ENCODE measurements at places on chromosomes 12 and 14.
A peak's percentile ranks its signal among the peaks of the same experiment; 100 is the strongest.

DNA sequence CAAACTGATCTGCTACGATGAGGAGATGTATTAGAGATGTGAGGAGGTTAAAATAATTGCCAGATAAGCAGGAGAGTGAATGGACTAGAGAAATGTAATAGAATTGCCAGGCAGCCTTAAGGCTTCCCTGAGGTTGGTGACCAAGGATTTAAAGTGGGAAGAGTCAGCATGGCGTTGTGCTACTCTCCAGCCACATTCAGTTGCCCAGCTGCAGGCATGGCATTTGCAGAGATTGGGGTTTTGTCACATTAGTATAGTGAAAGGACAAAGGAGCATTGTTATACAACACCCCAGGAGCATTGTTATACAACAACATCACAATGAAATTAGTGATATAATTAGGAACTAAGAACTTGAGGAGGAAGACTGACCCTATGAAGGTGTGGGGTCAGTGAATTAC, 31.7 kb downstream of the MARK3 start:
- DNase-seq = no peak

- DNase-seq = no peak
Measured at GRCh38 chr14:25041484-25041883, 8.5 kb downstream of the STXBP6 start.

DNA sequence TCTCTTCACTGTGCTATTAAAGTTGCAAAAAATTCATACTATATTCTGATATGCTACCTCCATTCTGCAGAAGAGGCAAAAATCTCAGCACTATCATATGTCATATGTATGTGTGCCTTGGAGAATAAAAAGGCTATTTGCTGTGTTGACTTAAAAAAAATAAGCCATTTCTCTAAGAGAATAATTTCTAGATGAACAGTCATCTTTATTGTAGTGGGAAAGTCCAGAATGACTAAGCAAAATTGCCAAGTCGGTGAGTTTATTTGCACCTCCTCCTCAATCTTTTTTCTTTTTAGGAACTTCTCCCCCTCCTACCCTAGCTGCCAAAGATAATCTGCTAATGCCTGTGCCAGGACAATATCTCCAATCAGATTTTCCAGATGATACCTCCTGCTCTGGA, 353.8 kb upstream of the FAR2 start:
- DNase-seq = no peak

DNA sequence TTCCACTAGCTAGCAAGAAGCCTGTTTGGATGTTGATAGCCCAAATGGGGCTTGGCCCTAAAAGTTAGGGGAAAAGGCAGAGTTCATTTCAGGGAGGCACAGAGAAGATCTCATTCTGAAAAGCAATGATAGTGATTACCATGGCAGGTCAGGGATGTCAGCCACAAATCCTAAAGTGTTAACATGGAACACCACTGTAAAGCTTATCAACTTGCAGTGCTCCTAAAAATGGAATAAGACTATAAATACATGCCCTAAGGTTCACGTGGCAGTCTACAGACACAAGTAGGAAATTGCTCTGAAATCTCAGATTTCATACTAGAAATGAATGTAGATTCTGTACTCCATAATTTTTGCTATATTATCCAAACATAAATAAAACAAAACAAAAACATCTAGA, 280.0 kb upstream of the E2F7 start:
- DNase-seq = no peak

GRCh38 chr12:2481951-2482350, 312.8 kb upstream of the FKBP4 start:
- no peak for DNase-seq

GRCh38 chr12:62484233-62484632, 17.6 kb downstream of the MON2 start:
- DNase-seq = no peak

DNA sequence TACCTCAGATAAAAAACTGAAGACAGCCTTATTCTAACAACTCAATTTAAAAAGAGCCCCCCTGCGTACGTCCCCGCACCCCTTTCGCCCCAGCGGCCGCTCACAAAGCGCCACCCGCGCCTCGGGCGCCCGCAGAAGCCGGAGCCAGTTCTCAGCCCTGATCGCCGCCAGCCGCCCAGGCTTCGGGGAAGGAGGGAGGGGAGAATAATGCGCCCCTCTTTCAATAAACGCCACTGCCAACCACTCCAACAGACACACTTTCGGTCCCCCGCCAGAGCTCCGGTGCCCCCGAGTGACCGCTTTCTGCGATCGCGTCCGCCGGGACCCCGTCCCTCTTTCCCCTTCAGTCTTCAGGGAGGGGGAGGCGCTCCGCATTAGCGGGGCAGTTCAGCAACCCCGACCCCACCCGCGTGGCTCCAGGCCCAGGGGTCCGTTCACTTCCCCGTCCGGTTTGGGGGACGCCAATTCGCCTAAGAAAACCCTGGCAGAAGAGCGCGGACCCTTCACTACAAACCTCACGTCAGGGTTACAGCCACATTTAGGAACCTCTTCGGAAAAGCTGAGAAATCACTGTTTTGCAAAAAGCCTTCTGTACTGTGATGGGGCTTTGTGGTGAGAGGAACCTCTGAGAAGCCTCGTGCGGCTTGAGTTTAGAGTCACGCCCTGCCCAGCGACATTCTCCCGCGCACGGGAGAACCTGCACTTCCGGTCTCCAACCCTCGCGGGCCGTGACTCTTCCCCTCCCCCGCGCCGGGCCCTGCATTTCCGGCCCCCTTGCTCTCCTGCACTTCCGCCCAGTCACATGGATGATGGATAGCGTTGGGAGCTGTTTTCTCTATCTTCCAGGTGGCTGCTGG, 18.7 kb downstream of the FOXG1 start:
- DNase-seq = no peak

DNA sequence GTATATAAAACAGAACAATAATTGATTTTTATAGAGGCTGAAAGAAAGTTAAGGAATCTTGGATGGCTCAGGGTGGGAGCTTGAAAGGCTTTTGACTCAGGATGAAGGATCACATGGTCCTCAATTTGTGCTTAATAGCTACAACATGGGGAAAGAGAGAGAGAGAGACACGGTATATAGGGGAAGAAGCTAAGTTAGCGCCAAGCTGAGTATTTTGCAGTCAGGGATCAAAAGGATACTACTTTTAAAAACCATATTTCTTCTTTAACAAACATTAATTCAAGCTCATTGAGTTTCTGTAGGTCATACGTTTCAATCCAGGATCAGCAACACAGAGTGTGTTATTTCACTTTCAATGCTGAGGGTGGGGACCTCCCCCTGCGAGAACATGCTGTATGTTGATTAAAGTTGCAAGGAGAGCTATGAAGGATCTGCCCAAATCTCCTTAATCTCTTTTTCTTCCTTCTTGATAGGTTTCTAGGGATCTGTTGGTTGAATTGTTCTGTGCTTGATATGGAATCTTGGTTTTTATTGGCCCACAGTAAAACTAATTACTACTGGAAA, 133.1 kb upstream of the NUDT4 start:
- no peak for DNase-seq

DNA sequence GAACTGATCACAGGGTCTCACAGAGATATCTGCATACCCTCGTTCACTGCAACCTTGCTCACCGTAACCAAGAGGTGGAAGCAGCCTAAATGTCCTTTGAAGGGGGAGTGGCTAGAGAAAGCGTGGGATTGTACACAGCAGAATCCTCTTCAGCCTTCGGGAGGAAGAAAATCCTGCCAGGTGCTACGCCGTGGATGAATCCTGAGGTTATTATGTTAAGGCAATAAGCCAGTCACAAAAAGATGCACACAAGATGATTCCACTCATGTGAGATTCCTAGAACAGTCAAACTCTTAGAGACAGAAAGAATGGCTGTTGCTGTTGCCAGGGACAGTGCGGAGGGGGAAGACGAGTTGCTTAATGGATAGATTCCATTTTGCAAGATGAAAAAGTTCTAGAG, 39.6 kb upstream of the SFSWAP start:
- no peak for DNase-seq

DNA sequence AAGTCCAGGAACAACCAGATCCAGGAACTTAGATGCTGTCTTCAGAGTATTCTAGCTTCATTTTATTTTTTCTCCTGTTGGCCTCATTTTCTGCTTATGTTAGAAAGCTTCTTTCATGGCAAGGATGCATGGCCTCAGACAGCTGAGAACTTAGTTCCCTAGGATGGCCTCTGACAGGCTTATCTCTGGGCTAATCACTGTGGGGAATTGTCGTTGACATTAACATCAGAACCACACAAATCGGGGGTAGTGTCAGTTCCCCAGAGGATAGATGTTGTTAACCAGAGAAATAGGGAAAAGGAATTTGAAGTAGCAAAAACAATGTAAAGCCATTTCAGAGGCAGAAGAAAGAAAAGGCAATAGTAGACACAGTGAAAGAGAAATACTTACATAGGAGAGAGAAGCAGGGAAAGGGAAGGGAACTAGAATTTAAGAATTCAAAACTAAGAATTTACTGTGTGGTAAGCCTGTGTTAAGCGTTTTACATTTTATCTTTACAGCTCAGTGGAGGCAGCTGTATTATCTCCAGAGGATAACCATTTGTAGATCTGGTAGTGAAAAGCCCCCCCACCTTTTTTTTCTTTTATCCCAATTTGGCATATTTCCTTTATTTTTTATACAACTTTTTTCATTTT, 21.8 kb downstream of the FUT8 start:
- DNase-seq = no peak

- DNase-seq = no peak
Measured at GRCh38 chr12:128820723-128821432, 2.9 kb downstream of the SLC15A4 start.

DNA sequence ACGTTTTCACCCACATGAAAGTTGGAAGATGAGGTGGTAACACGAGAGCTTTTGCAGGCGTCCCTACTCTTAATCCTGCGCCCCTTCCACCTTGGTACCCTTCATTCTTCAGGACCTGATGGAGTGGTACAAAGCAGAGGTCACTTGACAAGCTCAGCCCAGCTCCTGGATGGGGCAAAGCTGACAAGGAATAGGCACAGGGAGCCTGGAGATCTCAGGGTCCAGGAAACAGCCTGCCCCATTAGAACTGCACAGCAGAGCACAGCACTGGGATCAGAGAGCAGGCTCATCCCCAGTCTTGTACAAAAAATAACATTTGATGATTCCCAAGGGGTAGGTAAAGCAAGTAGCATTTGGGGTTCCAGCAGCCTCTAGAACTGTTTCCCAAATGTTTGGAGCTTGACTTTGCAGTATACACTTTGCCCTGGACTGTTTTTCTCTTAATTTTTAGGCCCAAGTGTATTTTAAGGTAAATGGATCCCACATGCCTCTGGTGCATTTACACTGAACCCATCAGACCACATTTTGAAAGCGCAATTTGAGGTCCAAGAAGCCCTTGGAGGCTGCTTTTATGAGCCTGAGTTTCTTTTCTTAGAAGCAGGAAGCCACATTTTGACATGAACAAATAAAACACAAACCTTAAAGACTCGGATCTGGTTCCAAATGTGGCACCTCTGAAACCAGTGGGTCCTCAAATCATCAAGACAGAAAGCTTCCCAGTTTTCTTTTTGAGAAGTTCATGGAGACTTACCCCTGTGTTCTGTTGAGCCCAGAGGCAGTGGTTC, 633 bp downstream of the TC2N start:
- no peak for DNase-seq

DNA sequence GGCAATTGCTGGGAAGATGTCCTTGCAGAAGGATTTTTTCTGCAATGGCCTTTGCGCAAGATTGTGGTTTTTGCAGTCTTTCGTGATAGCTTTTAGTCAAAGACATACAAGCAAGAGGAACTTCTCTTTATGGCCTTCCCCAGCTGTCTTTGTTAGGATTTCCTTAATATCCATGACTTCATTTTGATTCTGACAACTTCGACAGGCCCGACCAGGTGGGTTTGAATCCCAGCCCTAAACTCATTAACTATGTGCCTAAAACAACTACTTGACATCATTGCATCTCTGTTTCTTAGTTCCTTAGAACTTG, 13.3 kb upstream of the VRK1 start:
- no peak for DNase-seq

- no peak for DNase-seq
Measured at GRCh38 chr12:53048033-53048779, 1.7 kb upstream of the TNS2 start.

DNA sequence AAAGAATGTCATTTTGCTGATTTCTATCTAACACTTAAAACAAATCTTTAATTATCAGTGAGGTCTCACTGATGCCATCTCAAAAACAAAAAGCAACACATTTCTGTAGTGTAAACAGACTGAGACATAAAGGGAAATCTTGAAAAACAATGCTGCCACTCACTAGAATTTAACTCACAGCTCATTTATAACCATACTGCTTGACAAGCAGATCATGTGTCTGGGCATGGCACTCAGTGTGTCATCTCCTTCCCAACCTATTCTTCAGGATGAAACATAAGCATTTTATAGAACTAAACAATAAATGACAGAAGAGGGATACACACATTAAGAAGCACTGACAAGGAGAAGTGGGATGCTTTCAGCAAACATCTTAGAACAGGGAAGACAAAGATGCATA, 22.4 kb downstream of the ATF7 start:
- DNase-seq = no peak

GRCh38 chr14:30558675-30559555, at the start of gene G2E3:
Gene G2E3, plus strand, starts transcription at chr14:30559158. Its CDS starts 21,922 bp downstream, at chr14:30581080.
- DNase-seq = peak; percentile 75

GRCh38 chr12:132244724-132245295, 84.6 kb downstream of the GALNT9 start:
- DNase-seq = no peak

- no peak for DNase-seq
Measured at GRCh38 chr14:37584211-37585100, 10.6 kb downstream of the FOXA1 start.

DNA sequence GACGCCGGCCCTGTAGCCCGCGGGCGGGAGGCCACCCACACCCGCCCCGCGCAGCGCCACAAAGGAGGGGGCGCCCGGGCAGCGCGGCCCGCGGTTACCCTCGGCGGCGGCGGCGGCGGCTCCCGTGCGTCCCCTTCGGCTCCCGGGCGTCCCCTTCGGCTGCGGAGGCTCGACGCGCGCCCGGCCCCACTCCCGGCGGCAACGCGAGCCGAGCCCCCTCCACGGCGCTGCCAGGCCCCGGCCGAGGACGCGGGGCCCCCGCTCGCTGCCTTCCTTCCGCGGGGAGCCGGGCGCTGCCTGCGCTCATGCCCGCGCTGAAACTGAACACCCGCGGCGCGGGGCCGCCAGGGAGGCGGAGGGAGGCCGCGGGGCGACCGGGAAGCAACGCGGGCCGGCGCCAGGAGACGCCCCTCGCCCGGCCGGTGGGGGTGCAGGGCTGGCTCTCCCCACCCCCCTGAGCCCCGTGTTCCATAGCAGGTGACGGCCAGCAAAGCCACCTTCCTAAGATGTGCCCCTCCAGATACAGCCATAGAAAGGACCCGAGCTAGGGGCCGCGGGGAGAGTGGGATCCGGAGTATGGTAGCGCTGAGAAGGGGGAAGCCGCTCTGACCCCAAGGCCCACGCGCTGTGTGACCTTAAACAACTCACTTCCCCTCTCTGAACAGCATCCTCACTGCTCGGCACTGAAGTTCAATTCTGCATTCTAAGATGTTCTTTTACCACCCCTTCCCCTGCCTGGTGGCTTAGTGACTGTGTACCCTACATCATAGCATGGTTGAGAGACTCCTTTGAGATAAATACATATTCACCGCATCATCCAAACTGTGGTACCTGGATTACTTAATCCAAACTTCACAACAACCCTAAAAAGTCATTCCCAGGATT, 42.8 kb downstream of the KDM2B start:
- DNase-seq = no peak

Data from T-helper 9 cell (primary cell).